ENCODE measurements at places on chromosomes 2 and 18. TPM values are rescaled to one million over a fixed set of nuclear protein-coding genes. Genes with fewer than 3 reads are reported as not detected.

DNA sequence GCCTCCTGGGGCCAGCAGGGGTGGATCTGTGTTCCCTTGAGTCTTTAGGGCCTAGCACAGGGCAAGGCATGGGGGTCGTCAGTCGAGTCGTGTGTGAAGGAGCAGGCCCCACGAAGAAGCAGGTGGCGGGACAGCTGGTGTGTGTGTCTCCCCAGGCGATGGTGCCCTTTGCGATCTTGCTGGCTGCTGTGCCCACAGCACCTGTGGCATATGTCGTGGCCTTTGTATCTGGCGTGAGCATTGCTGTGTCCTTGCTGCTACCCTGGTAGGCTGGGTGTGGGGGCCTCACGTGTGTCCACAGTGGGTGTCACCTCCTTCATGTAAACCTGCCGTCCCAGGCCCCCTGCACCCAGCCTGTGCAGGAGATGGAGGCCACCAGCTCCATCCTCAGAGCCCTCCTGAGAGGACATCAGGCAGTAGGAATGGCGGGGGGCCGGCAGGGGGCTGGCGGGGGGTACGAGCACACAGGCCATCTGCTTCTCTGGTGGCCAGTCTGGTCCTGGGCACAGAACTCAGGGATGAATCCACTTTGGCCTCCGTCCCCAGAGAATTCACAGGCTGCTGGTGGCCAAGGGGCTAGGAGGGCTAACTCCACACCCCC lies 13.2 kb downstream of the MFSD2B start:
- no peak for DNase-seq

GRCh38 chr18:56987236-56987635 lies 159.7 kb upstream of the BOD1L2 start:
- no peak for DNase-seq

DNA sequence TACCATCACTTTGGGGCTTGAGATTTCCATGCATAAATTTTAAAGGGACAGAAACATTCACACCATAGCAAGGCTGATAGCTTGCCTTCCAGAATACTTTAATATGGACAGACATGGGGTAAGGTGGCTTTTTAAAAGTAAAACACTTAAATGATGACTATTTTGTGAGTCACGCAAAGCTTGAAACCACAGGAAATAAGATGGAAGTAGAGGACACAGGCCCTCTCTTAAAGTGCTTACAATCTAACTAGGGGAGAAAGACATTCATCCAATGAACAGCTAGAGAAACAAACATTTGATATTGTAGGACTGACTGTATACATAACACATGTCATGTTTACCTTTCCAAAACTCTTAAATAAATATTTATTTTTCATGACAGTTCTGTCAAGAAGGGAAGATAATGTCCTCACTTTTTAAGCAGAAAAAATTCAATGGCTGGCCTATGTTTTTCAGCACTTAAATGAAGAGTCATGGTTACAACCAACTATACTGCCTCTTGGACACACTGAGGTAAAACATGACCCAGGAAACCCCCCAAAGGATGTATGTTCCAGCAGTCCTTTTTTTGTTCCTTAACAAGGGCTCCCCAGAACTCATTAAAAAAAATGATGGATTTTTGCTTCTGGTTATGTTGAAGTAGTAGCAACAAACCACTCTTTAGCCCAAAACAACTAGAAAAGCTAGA lies 120.0 kb upstream of the RBMS1 start:
- no peak for DNase-seq

Gene KCNG2
- 0.46 TPM for polyA plus RNA-seq

DNA sequence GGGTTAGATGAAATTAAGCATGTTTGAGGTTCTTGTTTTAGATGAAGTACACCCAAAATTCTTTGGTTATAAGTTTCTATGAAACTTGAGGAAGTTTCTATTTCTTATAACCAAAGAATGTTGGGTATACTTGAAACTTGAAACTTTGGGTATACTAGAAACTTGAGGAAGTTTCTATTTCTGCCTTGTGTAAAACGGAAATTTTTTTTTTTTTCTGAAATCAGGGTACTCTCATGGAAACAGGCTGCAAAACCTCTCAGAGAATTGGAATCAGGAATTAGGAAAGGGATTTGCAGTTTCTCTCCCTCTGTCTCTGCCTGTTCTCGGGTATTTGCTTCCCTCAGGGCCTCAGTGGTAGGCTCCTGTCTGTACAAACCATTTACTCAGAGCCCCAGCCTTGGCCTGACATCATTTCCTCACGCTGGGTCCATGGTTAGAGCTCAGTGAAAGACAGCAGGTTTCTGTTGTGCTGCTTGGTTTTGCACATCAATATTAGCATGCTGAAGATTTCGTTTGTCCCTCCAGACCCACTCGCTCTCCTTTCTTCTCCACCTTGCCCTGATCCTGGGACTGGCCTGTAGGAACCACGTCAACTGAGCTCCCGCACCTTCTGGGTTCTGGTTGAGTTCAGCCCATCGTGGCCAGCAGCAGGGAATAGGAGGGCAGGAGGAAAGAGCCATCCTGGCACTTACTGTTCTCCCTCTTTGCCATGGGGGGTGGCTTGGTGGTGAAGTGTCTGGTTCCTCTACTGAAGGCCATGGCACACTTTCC lies 106.4 kb downstream of the POLR1A start:
- no peak for DNase-seq
